ENCODE measurements at places on chromosomes 16 and 17.

- DNase-seq: peak; percentile 22
Observed at GRCh38 chr17:3944485-3945388, 19.5 kb downstream of the ATP2A3 start.

- no peak for DNase-seq
Observed at GRCh38 chr16:66899945-66900710, 18.6 kb downstream of the CDH16 start.

GRCh38 chr16:55671206-55671973, 15.6 kb downstream of the SLC6A2 start:
- no peak for DNase-seq

DNA sequence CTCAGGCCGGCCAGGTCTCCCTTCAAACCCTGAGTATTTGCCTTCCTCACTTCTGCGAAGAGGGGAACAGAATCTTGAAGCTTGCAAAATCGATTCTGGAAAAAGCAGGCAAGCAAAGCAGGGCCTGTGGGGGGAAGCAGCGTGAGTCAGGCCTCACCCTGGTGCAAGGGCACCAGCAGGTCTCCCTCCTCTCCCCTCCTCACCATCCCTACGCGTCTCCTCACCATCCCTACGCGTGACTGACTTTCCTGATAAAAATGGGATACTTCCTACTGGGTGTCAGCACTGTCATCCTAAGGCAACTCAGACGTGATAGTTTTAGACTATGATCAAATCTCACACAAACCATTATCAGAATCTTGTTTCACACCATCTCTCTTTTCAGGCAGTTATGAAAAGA, 12.1 kb downstream of the CMTM3 start:
- no peak for DNase-seq

DNA sequence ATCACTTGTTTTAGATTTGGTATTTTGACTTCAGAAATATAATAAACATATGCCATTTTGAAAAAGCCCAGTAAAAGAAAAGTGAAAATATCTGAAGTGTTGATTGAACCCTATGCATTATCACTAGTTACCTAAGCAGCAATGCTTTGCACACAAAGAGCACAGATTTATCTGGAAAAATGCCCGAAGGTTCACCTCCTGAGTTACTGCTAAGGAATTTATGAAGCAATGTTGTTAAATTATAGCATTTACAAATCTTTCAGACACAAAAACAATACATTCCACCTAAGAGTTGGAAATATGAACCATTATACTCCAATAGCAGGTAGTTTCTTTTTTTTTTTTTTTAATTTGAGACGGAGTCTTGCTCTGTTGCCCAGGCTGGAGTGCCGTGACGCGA, 38.9 kb upstream of the GHDC start:
- no peak for DNase-seq

- DNase-seq: no peak
Observed at GRCh38 chr17:3889325-3890012, 3.4 kb downstream of the CAMKK1 start.

DNA sequence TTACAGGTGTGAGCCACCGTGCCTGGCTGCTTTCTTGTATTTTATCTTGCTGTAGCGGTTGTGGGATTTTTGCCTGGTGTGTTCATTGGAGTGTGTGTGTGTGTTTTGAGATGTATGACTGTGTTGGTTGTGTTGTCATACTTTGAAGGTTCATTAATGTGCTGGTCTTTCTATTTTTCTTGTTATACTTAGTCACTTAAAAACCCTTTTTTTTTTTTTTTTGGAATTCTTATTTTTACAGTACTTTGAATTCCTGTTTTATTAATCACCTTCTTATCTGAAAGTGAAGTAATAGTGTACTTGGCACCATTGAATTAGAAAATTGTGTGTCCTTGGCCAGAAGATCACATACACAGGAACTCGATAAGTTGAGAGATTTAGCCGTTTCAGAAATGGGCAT, 30.2 kb downstream of the TENT4B start:
- no peak for DNase-seq

DNA sequence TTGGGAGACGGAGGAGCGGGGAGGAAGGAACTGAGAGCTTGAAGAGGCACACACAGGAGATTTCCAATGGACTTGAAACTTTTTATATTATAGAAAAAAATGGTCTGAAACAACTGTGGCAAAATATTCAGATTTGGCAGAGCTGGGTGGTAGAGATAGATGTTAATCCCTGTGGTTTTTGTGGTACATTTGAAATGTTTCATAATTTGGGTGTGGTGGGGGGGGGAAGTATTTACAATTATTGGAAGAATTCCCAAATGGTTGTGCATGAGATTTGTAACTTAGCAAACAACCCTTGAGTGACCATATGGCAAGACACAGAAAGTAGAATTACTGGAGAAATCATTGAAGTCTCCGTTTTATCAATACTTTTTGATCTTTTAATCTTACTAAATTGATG, 588.8 kb upstream of the PSMD7 start:
- DNase-seq: no peak

GRCh38 chr16:11198828-11199227, 57.2 kb downstream of the SOCS1 start:
- DNase-seq: no peak

DNA sequence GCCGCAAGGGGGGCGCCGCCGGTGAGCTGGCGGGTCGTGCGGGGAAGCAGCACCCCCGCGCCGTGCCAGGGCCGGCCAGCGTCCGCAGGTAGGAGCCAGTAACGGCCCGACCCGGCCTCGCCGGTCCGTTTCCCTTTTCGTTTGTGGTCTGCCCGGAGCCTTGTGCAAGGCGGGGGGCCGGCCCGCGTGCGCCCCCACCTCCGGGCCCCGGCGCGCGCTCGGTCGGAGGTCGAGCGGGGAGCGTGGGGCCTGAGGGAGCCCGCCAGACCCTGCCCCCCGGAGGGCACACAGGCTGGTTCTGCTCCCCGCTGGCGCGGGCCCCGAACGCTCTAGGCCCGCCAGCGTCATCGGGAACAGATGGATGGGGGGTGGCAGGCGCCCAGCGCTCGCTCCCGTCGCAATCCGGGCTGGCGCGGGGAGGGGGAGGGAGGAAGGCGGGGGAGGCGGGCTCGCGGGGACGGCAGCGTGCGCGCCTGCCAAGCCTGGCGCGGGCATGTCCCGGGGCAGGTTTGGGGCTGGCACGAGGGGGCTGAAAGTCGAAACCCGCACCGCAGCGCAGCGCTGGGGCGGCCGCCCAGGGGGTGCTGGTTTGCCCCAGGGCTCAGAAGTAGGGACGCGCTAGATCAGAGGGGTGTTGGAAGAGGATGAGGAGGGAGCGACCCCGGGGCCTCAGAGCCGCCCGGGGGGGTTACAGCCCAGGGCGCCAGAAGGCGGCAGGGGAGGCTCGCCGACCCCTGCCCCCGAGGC, 1.5 kb upstream of the GSE1 start:
- peak; percentile 59 for DNase-seq

DNA sequence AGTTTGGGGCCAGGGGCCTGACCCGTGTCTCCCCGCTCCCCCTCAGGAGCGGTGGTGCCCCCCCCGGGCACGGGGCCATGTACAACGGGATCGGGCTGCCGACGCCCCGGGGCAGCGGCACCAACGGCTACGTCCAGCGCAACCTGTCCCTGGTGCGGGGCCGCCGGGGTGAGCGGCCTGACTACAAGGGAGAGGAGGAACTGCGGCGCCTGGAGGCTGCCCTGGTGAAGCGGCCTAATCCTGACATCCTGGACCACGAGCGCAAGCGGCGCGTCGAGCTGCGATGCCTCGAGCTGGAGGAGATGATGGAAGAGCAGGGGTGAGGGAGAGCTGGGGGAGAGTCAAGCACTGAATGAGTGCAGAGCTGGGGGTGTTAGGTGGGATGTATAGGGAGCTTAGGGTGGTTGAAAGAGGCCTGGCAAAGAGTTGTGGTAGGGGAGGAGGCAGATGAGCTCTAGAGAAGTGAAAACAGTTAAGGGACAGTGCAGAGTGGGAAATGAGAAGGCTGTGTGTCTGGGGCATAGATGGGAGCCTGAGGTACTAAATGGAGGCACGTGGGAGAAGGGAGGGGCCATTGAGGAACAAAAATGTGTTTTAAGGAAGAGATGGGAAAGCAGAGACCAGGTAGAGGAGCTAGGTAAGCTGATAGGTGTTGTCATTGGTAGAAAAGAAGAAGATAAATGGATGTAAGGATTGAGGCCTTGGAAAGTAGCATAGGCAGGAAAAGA, 4.0 kb downstream of the SRRM2 start:
- no peak for DNase-seq

- DNase-seq: no peak
Observed at GRCh38 chr16:25158401-25158800, 46.9 kb downstream of the LCMT1 start.

GRCh38 chr17:73624496-73624988, 19.7 kb downstream of the SDK2 start:
- DNase-seq: no peak

- DNase-seq: no peak
Observed at GRCh38 chr17:77600346-77600745, 358.2 kb upstream of the TNRC6C start.

- DNase-seq: no peak
Observed at GRCh38 chr16:27452569-27453493, 50.9 kb downstream of the IL21R start.

GRCh38 chr16:67155295-67156142, 4.2 kb downstream of the TRADD start:
- peak; percentile 82 for DNase-seq

- DNase-seq: no peak
Observed at GRCh38 chr17:292531-293382, 59.9 kb downstream of the RPH3AL start.

GRCh38 chr17:39735882-39736281, 1.9 kb upstream of the GRB7 start:
- no peak for DNase-seq

GRCh38 chr17:67635681-67636080, 82.1 kb upstream of the NOL11 start:
- DNase-seq: no peak

GRCh38 chr16:53605356-53605755, 98.3 kb downstream of the RPGRIP1L start:
- DNase-seq: no peak

DNA sequence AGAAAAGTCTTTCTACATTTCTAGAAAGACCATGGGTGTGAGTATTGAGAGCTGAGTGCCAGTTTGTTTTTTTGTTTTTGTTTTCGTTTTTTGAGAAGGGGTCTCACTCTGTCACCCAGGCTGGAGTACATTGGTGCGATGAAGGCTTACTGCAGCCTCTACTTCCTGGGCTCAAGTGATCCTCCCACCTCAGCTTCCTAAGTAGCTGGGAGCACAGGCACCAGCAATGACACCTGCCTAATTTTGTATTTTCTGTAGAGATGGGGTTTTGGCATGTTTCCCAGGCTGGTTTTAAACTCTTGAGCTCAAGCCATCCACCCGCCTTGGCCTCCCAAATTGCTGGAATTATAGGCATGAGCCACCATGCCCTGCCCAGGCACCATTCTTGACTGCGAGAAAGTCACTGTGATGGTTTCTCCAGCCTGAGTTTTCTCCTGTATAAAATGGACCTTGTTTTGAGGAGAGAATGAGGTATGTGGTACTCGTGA, 673.8 kb downstream of the MAF start:
- DNase-seq: no peak

DNA sequence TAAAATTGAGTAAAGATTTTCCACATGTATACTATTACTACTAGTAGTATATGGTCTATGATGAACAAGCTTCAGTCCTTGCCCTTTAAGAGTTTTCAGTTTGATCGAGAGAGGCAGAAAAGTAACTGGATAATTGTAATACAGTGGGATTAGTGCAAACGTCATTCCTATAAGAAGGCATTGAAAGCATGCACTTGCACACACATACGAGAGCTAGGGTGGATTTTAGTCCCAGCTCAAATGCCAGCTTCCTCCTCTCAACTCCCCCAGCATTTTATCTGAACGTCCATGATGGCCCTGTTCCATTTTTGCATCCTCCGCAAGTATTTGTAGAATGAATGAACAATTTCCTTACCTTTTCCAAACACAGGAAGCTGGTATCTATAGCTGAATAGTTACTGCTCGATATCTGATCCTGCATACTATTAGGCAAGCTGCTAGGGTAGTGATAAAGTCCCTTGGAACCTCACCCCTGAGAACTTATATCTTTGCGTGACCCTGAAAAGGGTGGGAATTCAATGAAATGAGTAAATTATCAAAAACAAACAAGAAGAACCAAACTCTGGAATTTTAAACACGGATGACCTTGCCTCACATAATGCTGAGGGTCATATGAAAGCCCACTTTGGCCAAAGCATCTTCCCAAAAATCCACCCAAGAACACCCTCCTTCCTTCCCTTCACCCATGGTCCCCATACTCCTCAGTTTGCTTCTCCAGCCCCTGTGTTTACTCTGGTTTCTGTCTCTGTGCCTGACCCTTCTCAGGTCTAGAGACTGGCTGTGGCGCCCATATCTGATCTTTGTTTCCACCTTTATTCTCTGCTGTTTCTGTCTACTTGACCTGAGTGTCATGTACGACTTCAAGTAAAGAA, 60.5 kb downstream of the TMEM100 start:
- no peak for DNase-seq

DNA sequence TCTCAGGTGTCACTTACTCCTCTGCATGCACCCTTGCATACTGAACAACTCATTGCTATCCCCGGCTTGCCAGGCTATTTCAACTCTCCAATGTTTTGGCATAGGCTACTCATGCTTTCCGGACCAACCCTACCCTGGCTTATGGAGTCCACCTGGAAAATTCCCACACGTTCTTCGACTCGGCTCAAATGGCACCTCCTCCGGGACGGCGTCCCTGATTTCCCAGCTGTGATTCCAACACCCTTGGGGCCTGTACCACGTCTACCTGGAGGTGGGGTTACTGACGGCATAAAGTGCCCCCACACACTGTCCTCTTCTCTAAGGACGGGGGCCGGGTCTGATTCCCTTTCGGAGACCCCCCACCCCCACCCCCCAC, 498 bp downstream of the SMYD4 start:
- no peak for DNase-seq

GRCh38 chr17:21029036-21029435, 13.8 kb downstream of the USP22 start:
- peak; percentile 53 for DNase-seq

DNA sequence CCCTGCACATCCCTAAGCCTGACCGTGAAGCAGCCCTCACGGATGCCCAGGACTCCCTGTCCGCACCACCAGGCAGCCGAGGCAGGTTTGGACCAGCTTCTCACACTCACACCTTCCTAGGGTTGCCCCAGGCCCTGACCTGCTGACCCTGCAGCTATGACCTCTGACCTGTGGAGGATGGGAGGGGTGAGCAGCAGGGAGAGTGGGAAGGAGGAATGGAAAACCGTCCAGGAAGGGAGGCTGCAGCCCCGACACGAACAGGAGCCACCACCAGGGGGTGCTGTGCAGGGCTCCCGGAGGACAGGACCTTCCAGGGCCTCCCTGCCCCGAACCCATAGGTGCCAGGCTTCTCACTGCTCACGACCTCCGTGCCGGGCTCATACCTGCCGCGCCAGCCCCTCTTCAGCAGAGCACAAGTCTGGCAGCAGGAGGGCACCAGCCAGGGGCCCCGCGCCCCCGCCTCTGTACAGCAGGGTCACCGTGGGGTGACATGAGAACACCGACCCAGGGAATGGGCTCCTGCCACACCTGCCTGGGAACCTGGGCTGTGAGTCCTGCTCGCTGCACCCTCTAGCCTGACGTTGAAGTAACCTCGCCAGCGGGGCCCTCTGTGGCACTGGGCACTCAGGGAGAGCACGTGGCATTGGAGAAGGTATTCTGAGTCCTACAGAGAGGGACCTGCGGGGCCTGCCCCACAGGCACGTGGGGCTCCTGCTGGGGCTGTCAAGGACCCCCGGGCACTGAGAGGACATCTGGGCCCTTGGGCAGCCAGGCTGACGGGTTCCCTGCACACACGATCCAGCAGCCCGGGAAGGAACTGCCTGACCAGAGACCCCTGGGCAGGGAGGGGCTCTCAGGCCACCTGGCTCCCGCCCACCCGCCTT, 37.6 kb downstream of the CTU2 start:
- peak; percentile 76 for DNase-seq

Measured in activated naive CD4-positive, alpha-beta T cell treated with Interleukin-2 at 50 U/mL for 16 hours (primary cell).